ENCODE measurements at places on chromosomes 5 and 9.

DNA sequence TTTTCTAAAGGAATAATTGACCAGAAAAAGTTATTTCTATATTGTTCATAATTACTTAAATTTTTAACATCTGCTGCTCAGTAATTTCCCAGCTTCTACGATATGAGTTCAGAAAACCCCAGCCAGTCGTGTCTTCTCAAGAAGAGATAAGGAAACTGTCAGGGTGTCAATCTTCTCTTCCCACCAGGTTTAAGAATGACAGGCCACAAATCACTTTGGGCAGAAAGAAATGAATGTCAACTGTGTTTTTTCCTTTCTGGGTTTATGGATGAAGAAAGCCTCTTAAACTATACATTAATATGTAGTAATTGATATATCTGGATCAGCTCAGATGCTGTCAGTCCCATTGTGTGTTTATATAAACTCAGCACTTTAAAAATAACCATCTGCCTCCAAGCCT lies 453.2 kb upstream of the NUDT12 start:
- DNase-seq, result no peak

DNA sequence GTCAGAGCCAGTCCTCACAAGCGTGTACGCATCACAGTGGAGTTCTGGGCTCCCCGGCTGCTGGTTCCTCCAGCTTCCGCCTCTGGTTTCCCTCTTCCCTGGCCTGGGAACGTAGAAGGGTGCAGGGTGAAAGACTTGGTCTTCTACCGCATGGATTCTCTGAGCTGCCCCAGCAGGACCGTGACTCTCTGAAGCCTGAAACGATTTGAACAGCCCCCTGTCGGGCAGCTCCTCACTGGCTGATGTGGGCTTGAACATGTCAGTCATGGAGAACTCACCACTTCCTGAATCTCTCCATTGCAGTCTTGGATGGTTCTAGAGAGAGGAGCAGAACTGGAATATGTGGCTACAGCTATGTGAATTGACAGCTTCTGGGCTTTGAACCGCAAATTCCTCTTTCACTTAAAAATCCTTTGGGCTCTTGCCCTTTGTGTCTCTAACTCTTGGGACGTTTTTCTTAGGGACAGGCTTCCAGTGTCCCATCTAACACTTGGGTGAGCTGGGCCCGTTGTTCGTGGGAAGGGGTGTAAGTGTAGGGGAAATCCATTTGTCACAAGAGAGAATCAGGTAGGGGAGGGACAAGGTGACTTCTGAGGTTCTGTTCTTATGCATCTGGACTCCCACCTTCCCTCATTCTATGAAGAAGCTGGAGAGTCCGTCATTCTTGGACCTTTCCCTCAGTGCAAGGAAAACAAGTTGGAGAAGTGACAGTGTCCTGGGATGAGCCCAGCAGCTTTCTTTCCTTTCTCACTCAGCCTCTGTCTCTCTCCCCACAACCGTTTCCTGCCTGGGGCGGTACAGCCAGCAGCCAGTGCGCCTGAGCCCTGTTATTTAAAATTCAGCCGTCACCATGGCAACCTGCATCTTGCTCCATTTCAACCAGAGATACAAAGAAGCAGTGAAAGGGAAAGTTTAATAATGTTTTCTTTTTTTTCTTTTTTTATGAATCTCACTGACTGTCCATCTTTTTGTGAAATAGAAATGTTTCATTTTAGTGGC lies 84.7 kb downstream of the PTTG1 start:
- no peak for DNase-seq

DNA sequence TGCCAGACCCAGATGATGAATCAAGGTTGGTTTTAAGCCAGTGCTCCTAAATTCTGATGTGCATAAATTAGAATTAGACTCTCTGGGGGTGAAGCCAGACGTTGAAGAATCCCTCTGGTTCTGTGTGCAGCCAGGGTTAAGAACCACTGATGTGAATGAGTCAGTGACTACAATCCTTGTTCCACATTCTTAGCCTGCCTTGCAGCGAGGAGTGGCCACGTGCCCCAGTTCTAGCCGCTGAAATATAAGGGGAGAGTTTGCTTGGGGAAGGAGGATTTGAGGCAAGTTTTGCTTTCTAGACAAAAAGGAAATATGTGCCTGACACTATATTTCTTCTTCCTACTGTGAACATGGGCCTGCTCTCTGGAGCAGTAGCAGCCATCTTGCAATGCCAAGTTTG lies 34.2 kb upstream of the MSH3 start:
- DNase-seq, result no peak

DNA sequence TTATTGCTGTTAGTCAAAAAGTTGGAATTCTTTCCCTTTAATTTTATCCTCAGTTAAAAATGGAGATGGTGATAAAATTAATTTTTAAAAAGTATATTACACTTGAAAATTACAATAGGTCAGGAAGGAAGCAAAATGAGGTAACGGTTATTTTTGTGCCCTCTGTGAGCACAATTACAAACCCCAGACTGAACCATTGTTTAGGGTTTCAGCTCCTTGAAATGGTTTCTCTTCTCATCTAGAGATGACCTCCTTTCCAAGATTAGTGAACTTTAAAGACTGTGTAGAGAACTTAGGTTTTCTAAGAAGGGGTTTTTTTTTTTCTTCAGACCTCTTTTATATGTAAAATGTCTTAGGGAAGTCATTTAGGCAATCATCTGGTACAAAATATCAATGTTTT lies 126.2 kb upstream of the CHD1 start:
- no peak for DNase-seq

DNA sequence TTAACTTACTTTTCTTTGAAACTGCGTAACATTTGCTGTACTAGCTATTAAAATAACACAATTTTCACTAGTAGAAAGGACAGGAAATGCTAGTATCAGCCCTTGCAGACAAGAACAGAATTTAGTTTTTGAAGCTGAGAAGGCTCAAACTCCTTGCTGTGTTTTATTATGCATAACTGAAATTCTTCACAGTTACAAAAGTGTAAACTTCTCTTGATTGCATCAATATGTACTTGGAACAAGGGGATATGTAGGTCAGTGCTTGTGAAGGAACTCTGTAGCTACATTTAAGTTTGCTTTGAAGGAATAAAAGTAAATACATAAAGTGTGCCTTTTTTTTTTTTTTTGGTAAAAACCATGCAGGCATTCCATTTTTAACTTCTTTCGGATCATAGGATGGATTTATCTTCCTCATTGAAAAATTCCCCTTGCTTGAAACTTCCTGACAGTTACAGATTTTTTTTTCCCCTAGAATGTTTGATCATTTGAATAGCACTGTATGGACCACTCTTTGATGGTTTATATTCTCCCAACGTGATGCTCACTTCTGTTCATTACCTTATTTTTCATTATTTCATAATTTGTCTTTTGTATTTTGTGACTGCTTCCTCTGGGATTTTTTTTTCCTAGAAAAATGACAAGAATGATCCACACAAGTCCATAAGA lies 94.9 kb upstream of the DAB2 start:
- DNase-seq, result no peak

GRCh38 chr5:56525113-56525512 lies 290.2 kb upstream of the MAP3K1 start:
- no peak for DNase-seq

DNA sequence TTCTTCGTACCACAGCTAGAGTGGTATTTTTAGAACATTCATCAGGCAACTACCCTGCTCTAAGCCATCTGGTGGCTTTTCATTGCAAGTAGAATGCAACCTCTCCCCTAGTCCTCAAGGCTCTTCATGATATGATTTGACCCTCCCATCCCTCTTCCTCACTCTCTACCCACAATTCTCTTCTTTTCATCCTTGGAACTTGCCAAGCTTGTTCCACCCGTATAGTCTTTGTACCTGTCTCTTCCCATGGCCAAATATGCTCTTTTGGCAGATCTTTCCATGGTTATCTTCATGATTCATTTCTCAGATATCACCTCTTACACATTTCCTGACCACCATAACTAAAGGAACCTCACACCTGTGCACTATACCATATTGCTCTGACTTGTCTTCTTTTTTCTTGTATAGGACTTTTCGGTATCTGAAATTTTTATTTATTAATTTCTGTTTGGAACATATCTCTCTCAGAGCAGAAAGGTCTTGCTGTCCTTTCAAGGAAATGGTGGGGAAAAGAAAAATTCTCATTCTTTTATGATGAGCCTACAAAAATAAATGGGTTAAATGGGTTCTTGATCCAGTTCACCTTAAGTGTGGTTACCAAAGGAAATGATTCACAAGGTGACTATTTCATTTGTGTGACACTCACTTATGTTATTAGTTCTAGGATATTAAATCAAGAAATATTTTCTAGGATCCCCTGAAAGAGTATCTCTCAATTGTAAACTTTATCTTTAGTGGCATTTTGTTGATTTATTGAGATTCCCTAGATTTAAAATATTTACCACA lies 3.7 kb upstream of the CD274 start:
- no peak for DNase-seq

- peak; percentile 30 for DNase-seq
These were observed at the start of gene DOCK2 for GRCh38 chr5:169637085-169637548. Gene DOCK2, plus strand, starts transcription at chr5:169637275. Its CDS starts 52 bp downstream, at chr5:169637327.

GRCh38 chr5:138946241-138946623 lies 71.1 kb upstream of the LRRTM2 start:
- no peak for DNase-seq

DNA sequence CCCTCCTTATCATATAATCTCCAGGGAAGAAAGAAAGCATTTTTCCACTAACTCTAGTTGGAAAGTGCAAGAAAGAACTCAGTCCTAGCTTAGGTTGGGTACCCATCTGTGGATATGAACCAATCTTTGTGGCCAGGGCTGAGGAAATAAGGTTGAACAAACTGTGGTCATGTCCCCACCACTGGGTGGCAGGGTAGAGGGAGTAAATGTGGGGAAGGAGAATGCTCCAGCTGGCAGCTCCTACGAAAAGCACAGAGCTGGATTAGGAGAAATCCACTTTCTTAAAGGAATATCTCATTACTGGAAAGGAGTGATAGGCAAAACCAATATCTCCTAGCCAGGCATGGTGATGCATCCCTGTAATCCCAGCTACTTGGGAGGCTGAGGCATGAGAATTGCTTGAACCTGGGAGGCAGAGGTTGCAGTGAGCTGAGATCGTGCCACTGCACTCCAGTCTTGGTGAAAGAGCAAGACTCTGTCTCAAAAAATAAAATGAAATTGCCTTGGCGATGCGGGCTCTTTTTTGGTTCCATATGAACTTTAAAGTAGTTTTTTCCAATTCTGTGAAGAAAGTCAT lies 175.1 kb downstream of the CCDC192 start:
- peak; percentile 21 for DNase-seq

DNA sequence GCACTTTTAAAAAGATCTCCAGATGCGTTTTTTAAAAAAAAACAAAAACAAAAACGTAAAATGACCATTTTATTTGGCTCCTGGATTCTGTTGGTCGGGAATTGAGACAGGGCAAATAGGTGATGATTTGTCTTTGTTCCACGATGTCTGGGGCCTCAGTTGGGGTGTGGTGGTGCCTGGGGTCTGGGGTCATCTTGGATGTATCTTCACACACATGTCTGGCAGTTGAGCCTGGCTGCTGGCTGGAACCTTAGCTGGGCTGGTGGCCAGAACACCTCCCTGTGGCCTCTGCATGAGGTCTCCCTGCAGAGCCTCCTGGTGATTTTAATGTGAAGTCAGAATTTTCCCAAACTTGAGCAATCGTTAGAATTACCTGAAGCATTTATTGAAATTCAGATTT lies 42.5 kb upstream of the BASP1 start:
- no peak for DNase-seq

GRCh38 chr5:102722931-102723330 lies 32.2 kb upstream of the PAM start:
- no peak for DNase-seq

GRCh38 chr9:135136991-135137832 lies 49.7 kb downstream of the OLFM1 start:
- no peak for DNase-seq

GRCh38 chr9:115757461-115757860 lies 396.1 kb upstream of the PAPPA start:
- DNase-seq, result no peak

DNA sequence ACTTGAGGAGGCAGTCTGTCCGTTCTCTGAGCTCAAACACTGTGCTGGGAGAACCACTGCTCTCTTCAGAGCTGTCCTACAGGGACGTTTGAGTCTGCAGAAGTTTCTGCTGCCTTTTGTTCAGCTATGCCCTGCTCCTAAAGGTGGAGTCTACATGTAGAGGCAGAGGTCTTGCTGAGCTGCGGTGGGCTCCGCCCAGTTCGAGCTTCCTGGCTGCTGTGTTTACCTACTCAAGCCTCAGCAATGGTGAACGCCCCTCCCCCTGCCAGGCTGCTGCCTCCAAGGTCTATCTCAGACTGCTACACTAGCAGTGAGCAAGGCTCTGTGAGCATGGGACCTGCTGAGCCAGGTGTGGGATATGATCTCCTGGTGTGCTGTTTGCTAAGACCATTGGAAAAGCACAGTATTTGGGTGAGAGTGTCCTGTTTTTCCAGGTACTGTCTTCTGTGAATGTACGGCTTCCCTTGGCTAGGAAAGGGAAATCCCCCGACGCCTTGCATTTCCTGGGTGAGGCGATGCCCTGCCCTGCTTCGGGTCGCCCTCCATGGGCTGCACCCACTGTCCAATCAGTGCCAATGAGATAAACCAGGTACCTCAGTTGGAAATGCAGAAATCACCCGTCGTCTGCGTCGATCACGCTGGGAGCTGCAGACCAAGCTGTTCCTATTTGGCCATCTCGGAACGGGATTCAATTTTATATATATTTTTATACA lies 58.5 kb downstream of the CNTRL start:
- no peak for DNase-seq

DNA sequence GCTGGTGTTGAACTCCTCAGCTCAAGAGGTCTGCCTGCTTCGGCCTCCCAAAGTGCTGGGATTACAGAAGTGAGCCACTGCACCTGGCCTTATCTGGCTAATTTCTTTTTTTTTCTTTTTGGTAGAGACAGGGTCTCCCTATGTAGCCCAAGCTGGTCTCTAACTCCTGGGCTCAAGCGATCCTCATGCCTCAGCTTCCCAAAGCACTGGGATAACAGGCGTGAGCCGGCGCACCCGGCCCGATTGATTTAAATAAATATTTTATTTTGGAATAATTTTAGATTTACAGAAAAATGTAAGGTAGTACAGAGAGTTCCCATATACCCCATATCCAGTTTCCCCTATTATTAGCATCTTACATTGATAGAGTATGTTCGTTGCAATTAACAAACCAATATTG lies 155.0 kb upstream of the MVB12B start:
- no peak for DNase-seq
